ENCODE measurements at places on chromosomes 4 and X.

GRCh38 chr4:3765271-3766035 lies 732 bp upstream of the ADRA2C start:
- no peak for DNase-seq

DNA sequence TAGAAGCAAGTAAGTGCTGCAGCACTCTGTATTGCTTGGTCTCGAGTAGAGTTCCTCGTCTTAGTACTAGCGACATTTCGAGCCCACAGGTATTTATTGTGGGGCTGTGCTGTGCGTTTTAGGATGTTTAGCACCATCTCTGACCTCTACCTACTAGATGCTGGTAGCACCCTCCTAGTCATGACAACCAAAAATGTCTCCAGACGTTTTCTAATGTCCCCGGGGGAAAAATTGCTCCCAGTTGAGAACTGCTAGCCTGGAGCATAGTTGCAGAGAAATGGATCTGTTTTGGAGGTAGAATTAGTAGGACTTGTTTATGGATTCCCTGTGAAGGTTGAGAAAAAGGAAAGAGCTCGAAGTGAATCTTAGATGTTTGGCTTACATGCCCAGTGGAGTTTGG lies 287.2 kb downstream of the TENM3 start:
- no peak for DNase-seq

GRCh38 chr4:82745173-82745842 lies 53.3 kb downstream of the SCD5 start:
- DNase-seq = no peak

- no peak for DNase-seq
Measured at GRCh38 chrX:94058728-94059382, 384.8 kb downstream of the FAM133A start.

- no peak for DNase-seq
Measured at GRCh38 chrX:40015693-40016092, 82.1 kb downstream of the BCOR start.

GRCh38 chr4:154314248-154314647 lies 177.4 kb downstream of the DCHS2 start:
- DNase-seq = no peak

DNA sequence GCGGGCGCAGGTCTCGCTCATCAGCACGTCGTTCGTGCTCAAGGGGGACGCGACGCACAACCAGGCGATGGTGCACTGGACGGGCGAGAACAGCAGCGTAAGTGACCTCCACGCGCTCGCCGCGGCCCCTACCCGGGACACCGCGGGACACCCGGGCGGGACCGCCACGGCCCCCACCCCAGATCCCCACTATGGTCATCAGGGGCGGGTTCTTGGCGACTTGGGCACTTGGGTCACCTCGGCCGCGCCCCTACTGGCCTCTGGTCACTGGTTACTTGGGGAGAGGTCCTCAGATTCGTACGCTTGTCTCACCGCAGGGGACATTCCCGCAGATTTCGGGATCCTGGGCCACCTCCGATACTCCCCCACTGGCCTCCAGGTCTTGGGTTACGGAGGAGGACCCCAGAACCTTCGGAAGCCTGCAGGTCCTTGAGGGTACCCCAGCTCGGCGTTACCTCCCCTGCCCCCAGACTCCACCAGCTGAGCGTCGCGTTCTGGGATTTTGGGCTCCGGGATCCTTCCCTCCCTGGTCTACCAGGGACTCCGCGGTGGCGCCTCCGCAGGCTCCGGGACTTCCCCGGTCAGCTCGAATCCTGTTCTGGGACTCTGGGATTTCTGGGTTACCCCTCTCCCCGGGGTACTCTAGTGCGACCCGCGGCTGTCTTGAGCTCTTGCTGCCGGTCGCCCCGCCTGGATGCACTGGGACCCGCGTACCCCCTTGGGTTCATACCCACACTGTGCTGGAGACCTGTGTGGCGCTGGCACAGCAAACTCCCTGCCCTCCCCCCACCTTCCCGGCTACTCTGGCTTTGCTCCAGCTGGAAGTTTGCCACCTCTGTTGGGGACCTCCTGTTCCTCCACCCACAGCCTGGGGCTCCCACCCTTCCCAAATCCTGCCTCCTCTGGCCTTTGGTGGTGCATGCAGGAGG lies 956 bp downstream of the SORCS2 start:
- DNase-seq = no peak

DNA sequence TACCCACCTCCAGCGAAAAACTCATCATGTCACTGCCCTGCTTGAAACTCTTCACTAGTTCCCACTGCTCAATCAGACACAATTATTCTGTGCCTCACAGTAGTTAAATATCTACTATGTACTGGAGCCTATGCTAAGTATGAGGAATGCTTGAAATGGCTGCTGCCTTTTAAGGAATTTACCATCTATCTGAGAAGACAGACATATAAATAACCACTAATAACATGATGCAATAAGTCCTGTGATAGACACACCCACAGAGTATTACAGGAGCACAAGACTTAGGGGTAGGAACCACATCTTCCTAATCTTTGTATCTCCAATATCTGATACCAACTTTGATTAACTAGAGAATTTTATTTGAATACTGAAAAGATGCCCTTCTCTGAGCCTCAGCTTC lies 21.1 kb downstream of the SLC25A53 start:
- no peak for DNase-seq

DNA sequence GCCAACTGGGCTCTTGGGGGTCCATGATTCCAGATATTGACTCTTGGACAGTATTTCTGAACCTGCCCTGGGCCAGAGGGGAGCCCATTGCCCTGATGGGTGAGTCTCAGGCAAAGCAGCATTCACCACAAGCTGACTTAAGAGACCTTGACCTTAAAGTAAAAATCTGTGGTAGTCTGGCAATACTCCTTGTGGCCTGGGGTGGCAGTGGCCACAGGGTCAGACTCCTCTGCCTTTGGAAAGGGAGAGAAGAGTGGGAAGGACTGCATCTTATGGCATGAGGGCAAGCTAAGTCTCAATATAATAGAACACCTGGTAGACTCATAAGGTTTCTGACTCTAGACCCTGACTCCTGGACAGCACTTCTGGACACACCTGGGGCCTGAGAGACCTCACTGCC lies 340.3 kb upstream of the MAD2L1 start:
- DNase-seq = no peak

GRCh38 chr4:24209906-24210305 lies 320.1 kb upstream of the PPARGC1A start:
- no peak for DNase-seq

DNA sequence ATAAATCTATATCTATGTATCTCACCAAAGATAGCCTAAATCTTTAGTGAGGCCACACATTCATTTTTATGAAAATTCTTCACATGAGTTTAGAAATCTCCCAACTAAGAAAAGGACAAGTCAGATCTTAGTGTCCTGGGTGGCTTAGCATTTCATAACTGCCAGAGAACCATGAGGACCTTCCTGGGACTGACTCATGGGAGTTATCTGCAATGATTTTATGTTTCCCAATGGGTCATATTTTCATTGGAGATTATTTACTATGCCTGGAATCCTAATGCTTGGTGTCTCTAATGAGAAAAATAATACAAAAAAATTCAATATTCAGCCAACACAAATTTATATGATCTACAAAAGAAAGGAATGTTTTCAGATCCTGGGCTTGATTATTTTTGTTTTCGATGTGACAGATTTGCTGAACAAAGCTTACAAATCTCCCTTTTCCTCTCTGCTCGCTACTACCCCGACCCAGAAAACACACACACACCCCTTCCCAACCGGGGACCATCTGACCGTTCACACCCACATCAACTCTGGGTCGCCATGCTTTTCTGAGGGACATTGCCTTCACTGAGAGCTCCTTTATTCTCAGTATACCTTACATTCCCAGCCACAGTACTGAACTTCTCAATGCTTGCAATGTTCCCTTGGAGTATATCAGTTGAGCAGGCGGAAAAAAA lies 40.1 kb downstream of the SORBS2 start:
- no peak for DNase-seq

DNA sequence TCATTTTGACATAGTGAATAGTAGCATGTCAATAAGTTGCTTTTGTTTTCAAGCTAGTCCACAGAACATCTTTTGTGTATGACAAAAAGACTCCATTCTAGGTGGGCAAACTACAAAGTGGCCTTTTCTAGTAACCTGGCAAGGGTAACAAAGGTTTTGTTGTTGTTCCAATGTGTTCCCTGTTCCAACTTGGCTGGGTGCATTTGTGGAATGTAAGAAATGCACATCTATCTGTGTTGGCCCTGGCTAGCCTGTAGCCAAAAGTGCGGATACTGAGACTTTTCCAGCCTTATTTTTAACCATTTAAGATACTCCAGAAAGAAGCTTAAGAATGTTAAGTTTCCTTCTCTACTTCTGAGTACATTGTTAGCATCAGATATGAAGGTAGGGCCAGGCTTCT lies 118.7 kb upstream of the CHRDL1 start:
- DNase-seq = no peak

- no peak for DNase-seq
Measured at GRCh38 chr4:143148521-143148920, 36.2 kb upstream of the USP38 start.

- DNase-seq = no peak
Measured at GRCh38 chr4:173585876-173586572, 56.0 kb upstream of the HAND2 start.

- DNase-seq = no peak
Measured at GRCh38 chrX:150869450-150869849, 29.0 kb downstream of the CD99L2 start.

DNA sequence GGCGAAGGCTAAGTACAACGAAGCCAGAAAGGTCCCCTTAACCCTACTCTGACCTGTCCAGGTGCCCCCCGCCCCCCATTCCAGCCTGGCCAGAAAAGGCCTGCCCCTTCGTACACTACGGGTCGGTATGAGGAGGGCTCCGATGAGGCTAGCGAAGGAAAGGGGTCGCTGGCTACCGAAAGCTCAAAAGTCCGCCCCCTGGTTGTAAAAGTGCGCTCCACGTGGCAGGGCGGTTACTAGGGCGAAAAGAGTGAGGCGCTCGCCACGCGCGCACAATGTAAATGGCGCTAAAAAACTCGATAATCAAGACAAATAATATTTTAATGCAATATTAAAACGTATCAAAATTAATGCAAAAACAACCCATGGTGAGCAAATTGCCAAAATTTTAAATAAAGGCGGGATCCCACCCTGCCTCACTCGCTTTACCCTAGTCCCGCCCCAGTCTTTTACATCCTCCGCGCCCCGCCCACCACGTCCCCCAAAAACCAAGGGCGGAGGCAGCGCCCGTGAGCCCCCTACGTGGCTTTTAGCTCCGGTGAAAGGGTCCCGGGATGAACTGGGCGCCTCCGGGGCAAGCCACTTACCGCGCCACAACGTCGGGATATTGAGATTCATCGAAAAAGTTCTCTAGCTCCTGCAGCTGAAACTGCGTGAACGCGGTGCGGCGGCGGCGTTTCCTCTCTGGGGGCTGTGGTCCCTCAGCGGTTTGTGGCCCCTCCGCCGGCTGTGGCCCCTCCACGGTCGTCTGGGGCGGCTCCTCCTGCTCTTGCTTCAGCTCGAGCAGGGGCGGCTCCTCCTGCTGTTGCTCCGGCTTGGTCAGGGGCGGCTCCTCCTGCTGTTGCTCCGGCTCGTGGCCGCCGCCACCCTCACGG lies 929 bp downstream of the ESX1 start:
- DNase-seq = no peak

GRCh38 chrX:72309297-72310071 lies 3.8 kb upstream of the CITED1 start:
- no peak for DNase-seq

GRCh38 chr4:139209470-139210063 lies 32.5 kb upstream of the ELF2 start:
- no peak for DNase-seq

GRCh38 chr4:87745064-87745807 lies 54.1 kb upstream of the IBSP start:
- no peak for DNase-seq

DNA sequence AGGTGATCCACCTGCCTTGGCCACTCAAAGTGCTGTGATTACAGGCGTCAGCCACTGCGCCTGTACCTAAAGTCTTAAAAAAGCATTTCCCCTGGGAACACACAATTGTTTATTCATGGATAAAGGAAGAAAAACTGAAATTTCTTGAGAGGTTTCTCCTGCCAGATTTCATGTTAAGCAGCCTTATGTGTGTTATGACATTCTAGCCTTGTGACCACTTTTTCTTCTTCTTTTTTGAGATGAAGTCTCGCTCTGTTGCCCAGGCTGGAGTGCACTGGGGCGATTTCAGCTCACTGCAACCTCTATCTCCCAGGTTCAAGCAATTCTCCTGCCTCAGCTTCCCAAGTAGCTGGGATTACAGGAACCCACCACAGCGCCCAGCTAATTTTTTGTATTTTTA lies 57.8 kb upstream of the PLAC8 start:
- no peak for DNase-seq

DNA sequence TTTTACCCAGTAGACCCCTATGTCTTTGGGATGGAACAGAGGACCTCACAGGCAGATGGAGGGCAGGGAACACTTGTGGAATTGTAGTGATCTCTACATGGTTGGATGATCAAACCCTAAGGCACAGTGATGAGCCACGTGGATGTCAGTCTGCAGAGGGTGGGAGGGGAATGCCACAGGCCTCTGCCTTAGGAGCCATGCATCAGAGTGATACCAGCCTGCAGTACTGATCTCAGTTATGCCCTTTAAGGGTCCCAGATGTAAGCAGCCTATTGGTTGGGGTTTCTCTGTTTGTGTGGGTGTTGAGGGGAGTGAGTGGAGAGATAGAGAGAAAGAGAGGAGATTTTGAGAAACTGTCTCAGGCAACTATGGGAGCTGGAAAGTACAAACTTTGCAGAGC lies 39.9 kb upstream of the XAGE1B start:
- no peak for DNase-seq

DNA sequence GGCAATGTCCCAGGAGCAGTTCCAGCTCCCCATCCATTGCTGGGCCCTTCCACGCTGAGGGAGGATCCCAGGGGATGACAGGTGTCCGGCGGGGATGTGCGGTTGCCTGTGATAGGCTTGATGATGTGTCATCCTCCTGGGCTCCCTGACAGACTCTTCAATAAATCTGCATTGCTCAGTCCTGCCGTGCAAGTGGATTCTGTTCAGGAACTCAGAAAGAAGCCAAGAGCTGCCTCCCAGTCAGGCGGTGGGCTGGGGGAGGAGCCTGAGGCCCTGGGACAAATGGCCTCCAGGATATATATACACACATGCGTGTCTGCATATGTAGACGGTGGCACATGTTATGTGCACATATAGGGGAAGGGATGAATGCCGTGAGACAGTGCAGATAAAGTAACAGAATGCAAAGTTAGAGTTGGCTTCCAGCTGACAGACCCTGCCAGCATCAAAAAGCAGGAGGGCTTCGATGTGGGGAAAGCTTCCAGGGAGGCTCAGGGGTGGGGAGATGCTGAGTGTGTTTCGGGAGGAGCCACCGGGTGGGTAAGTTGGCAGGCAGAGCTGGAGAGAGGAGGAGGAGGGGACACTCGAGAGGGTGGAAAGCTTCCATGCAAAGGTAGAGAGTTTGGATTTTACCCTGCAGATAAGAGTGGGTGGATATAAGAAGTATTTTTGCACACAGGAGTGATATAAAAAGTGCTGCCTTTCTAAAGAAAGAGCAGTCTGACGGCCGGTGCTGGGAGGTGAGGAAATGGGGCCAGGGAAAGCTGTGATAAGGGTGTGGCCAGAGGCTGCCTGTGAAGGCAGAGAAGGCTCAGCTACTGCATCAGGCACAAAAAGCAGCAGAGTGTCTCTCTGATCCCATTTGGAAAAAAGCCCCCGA lies 28.5 kb upstream of the CRMP1 start:
- no peak for DNase-seq
